ENCODE measurements at places on chromosomes 6 and 20. TPM values are rescaled to one million over a fixed set of nuclear protein-coding genes. Genes with fewer than 3 reads are reported as not detected.

Gene EMILIN3
- under 0.01 TPM for total RNA-seq

Gene DDX43
- 0.33 TPM for total RNA-seq

Gene CST2
- not detected for total RNA-seq

Gene PPP1R14C
- 0.29 TPM for total RNA-seq

Measured in smooth muscle cell of trachea (primary cell).